ENCODE measurements at places on chromosomes 12 and 14. TPM values are rescaled to one million over a fixed set of nuclear protein-coding genes. Genes with fewer than 3 reads are reported as not detected.

The KIAA0586 gene
- 37.3 TPM for total RNA-seq

The KTN1 gene
- 83.9 TPM for total RNA-seq

GRCh38 chr12:52041695-52042123 lies 9.5 kb upstream of the NR4A1 start:
- no peak for DNase-seq

- DNase-seq, result no peak
These were observed 18.5 kb downstream of the PAPLN start for GRCh38 chr14:73255693-73256225.
